ENCODE measurements at places on chromosomes 7 and 10.

GRCh38 chr10:126940670-126941310, 35.6 kb downstream of the DOCK1 start:
- no peak for DNase-seq

DNA sequence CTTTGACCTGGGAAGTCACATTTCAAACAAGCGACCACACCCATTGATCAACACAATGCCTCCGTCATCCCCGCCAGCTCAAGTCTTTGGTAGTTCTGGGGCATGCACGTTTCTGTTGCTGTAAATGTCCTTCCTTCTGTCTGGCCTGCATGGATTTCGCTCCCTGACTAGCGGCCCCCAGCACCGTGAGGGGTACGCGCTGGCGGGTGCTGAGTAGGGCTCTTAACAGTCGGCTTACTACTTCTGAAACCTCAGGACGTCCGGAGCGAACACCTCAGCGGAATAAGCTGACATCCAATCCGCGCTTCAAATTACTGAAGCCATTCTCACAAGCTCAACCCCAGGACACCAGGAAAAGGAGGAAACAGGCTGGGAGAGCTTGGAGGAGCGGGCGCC, 505 bp downstream of the NUDCD3 start:
- no peak for DNase-seq

GRCh38 chr7:127765150-127765549, 113.2 kb downstream of the SND1 start:
- DNase-seq = no peak

- no peak for DNase-seq
Observed at GRCh38 chr10:133444342-133445267, 9.1 kb upstream of the SCART1 start.

GRCh38 chr7:135335628-135336139, 102.0 kb downstream of the STRA8 start:
- DNase-seq = peak; percentile 98

DNA sequence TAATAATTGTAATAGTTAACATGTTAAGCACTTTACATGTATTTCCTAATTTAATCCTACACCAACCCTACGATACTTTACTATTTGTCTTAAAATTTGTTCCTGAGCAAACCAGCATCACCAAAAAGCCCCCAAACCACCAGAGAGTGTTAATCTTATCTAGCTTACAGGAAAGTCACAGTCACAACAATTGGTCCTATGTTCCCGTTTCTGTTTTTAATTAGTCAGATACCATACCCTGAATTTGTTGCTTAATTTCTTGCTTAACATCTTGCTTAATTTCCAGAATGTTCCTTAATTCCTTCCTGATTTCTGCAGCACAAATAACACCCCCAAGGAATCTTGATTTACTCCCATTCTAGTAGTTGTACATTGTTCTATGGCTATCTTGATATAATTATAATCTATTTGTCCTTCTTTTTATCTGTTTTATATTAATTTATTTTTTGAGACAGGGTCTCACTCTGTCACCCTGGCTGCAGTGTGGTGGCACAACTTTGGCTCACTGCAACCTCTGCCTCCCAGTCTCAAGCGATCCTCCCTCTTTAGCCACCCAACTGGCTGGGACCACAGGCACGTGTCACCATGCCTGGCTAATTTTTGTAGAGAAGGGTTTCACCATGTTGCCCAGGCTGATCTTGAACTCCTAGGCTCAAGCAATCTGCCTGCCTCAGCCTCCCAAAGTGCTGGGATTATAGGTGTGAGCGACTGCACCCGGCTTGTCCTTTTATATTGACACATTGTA, 6.6 kb upstream of the PDSS1 start:
- no peak for DNase-seq

DNA sequence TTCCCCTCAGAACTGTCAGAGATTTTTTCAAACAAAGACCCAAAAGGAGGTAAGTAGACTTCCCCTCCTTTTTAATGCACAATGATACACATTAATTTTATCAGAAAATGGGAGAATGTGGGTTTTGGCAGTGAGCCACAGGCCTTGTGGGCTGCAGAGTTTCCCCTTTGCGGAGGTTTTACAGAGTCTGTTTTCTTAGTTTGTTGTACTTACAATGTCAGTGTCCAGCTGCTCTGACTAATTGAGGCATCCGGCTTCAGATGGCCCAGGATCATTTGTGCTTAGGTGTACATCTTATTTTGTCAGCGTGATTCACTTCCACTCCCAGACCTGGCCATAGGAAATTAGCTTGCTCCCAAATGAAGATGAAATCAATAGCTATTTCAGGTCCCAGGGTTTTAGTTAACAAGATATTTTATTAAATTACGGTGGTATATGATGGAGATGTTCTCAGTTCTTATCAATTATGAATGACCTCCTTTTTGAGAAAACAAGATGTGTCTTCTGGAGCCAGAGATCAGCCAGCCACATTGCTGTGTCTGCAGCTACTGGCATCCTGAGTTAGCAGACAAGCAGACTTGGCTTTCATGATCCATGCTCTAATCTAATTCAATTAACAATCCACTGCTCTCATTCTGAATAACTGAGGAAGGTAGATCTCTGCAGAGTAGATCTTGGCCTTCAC, 1086.6 kb upstream of the SORCS1 start:
- no peak for DNase-seq

- no peak for DNase-seq
Observed at GRCh38 chr7:4261601-4261960, 420.5 kb upstream of the FOXK1 start.

DNA sequence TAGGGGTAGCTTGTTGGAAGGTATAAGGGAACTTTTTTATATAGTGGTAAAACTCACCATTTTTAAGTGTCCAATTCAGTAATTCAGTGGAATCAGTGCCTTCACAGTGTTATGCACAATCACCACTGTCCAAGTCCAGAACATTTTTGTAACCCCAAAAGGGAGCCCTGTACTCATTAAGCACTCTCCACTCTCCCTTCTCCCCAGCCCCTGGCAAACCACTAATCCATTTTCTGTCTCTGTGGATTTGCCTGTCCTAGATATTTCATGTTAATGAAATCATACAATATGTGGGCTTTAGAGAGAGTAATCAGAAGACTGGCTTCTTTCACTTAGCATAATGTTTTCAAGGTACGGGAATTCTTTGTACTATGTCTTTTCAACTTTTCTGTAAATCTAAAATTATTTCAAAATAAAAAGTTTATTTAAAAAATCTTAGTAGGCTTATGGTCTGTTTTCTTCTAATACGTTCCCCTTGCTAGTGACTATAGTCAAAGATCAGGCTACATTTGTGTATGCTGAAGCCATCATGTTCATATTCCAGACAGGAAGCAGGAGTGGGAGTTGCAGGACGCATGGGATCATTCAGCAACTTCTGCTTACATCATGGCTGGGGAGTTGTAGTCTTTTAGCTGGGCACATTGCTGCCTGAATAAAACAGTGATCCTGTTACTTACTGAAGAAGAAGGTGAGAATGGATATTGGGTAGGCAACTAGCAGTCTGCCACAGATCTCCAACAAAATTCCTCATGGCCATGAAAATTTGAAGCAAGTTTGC, 35.4 kb upstream of the TAX1BP1 start:
- no peak for DNase-seq

DNA sequence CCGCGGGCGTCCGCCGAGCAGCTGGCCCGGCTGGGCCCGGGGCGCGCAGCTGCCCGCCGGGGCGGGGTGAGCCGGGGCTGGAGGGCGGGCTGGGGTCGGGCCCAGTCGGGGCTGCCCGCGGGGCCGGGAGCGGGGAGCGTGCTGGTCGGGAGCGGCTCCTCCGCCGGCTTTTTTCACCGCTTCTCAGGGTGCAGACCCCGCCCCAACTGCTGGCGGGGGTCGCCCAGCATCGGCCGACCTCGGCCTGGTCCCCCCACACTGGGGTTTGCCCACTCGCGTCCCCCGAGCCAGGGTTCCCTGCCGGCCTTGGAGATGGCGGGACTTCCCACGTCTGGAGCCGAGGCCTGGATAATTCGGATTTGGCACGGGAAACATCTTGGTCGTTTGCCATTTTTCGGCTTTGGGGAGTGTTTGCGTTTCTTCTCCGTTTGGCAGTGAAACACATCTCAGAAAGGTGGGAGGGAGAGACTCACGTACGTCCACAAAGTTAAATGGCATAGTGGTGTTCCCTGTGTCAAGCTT, 432 bp downstream of the TMEM248 start:
- no peak for DNase-seq

DNA sequence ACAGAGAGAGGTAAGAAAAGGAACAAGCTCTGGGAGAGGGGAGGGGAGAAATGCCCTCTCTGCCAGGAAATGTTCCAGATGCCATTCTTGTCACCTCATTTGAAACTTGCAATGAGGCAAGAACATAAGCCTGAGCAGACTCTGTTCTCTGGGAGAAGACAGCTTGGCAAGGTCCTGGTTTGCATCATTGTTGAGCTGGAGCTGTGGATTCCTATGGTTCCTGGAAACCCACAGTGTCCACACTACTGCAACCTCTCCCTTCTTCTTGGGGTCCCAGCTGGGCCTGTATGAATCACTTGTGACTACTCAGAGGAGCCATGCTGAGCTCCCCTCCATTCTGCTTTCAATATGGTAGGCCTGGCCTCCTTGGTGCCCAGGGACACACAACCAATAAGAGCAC, 60.8 kb upstream of the HECTD2 start:
- DNase-seq = peak; percentile 86
